GM12865 (cell line): ENCODE measurements at places on chromosomes 3 and 15.

GRCh38 chr3:109356442-109357155, 19.3 kb upstream of the DPPA4 start:
- DNase-seq = no peak

DNA sequence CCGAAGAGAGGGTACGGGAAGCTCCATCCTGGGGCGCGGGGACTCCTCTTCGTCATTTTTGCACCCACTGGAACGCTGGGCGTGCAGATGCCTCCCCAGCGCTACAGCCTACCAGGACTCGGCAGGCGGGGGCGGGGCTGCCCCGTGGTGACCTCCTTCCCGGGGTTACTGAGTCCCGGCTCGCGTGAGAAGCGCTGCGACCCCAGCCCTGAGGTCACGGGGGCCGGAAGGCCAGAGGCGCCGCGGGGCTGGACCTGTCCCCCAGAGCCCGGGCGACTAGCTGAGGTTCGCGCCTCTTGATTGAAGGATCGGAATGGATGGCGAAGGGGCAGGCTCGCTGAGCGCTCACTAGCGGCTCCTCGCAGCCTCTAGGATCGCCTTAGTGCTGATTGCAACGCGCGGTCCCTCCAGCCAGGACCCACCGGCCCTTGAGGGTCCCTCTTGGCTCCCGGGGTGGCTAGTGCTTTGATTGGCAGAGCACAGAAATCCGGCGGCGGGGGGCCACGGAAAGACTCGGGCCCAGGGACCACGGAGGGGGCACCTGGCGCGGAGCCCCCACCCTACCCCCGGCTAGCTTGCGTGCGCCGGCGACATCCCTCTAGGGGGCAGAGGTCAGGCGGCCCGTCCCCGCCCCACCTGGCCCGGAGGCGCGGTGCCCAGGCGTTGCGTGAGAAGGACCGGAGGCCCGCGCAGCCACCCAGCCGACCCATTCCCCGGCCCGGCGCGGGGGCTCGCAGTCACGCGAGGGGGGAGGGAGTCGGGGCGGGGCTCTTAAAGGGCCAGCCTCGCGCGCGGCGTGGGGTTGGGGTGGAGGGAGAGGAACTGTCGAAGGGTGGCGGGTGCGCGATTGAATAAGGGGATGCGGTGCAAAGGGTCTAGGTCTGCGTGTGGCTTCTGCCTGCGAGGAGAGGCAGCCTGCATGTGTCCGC, 781 bp upstream of the CYP1A1 start:
- DNase-seq = peak; percentile 53

DNA sequence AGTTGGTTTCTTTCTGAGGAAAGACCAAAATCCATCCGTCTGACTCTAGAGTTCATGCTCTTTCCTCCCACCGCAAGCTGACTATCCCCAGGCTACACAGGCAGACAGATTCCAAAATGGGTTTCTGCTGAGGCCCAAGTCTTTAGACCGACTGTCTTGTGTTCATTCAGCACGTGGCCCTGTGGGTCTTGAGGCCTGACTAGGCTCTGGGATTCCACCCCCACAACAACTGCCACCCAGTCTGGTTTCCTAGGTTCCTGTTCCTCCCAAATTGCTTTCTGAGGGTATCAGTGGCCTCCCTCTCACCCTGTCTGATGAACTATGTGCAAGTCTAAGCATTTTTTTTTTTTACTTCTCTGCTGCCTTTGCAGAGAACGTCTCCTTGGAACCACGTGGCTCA, 67.7 kb downstream of the CYP19A1 start:
- no peak for DNase-seq

DNA sequence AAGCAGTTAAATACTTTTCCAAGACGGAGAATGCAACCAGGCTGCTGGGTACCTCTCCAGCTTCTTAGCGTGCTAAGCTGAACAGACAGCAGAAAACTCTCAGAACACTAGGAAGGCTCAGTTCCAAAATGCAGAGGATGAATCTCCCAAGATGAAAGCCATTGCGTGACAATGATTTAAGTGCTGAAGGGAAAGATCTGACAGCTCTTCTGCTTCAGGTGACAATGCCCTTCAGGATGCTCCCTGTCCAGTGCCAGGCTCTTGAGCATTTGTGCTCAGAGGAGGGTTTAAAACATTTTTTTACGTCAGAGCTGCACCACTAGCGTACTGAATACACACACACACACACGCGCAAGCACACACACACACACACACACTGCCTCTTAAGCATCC, 26.3 kb downstream of the ARHGEF3 start:
- DNase-seq = no peak

DNA sequence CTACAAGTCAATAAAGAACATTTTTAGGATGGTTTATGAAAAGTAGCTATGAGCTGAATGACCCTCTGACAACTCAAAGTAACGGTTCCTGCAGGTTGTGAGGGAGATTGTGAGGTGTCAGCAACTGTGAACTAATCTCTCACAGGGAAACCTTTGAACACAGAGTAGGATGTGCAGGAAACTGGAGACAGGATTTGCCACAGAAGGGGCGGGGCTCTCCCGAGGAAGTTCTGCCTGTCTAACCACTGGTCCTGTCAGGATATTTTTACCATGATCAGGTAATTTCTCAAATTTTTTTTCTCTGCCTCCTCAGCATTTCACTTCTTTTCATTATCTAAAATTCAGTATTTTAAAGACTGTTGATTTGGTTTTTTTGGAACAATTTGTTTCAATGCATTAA, 33.3 kb downstream of the LEO1 start:
- no peak for DNase-seq

DNA sequence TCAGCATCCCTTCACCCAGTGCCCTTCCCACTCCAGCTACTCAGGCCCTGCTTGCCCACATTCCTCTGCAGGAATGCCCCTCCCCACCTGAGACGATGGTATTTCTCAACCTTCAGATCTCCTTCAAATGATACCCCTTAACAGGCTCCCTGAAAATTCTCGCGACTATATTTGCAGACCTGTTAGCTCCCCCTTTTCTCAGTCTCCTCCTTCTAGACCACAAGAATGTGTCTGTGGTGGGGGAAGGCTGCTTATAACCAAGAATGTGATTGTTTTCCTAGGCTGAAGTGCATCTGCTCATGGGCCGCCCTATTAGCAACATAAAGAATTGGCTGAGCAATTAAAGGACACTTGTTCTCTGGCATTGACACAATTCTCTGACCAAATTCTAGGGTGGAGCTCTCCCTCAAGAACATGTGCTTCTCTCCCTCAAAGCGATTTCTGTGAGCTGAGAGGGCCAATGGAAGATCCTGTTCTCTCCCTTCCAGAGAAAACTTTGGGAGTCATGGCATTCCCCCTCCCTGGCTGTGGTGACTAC, 19.1 kb upstream of the LIMD1 start:
- DNase-seq = no peak
